ENCODE measurements at places on chromosomes 1 and 21.

GRCh38 chr1:58442114-58442513, 104.4 kb downstream of the OMA1 start:
- DNase-seq = no peak

- no peak for DNase-seq
Observed at GRCh38 chr1:92599184-92599583, 112.5 kb upstream of the GFI1 start.

- no peak for DNase-seq
Observed at GRCh38 chr1:183093786-183094298, 70.6 kb downstream of the LAMC1 start.

- no peak for DNase-seq
Observed at GRCh38 chr1:56092684-56093570, 486.4 kb downstream of the PLPP3 start.

DNA sequence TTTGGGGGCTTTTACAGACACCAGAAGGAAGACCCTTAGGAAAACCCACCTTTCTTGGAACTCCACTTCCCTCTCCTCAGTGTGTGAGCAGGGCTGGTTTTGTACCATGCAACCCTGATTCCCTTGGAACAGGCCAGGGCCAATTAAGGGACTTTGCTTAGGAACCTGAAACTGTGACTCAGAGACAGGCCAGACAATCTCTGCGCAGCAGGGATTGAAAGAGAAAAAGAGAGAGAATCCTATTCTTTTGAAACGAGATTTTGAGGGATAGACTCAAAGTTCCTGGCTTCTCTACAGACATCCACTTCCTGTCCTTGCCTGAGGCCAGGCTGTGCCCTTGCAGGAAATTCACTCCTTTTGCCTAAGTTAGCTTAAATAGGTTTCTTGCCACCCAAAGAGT, 23.1 kb upstream of the C1orf198 start:
- no peak for DNase-seq

GRCh38 chr1:192601567-192601966, 26.0 kb downstream of the RGS1 start:
- no peak for DNase-seq

DNA sequence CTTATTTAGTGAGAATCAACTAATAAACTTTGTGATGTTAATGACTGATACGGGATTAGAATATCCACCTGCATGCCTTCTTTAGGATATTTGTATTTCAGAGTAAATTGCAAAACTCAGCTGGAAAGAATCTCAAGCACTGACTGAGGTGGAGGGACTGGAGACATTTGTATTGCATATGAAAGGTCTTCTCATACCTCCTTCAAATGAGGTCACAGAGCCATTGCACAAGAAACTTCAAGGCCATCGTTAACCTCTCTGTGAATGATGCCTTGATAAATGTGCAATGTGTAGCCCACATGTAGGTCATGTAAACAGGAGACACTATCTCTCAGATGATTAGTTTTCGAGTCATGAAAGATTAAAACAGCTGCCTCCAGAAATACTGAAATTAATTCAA, 531.7 kb upstream of the PLXNA2 start:
- no peak for DNase-seq

DNA sequence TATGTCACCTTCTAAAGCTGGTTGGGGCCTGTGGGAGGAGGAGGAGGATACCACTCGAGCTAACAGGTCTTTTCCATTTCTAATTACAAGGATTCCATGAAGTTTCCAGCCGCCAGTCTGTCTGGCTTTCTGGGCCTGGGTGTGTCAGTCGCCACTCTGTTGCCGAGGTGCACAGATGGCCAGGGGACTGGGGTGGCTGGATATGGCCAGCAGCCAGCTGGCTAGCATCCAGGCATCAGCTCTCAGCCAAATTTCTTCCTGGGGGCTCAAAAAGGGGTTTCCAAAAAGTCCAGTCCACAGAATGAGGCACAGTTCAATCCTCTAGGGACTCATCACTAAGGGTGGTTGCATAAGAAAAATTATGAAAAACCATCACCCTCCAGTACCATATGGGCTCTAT, 32.4 kb downstream of the ITPKB start:
- DNase-seq = no peak

GRCh38 chr1:37258068-37258467, 216.3 kb upstream of the ZC3H12A start:
- DNase-seq = no peak

DNA sequence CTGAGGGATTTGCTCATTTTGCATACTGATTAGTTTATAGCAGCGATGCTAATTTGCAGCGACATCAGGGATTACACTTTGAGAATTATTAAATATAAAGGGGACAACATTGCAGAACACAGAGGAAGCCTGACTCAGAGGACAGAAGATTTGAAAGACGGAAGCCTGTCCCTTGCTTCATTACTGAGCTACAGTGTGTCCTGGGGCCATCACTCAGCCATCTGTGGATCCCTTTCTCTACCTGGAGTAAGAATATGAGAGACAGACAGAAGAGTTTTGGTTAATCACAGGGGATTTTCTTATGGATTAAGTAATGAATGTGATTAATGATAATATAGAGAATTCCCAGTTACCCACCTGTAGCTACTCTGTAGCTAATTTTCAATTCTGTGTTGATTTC, 134.7 kb downstream of the DISC1 start:
- no peak for DNase-seq

- no peak for DNase-seq
Observed at GRCh38 chr1:218459878-218460711, 115.0 kb downstream of the TGFB2 start.

- no peak for DNase-seq
Observed at GRCh38 chr1:7356079-7356478, 415.0 kb upstream of the VAMP3 start.

- no peak for DNase-seq
Observed at GRCh38 chr21:14366998-14367397, 15.9 kb downstream of the HSPA13 start.

GRCh38 chr1:101995984-101996745, 561 bp downstream of the OLFM3 start:
- DNase-seq = no peak

- DNase-seq = peak; percentile 43
Observed at GRCh38 chr1:44652445-44653106, 21.7 kb downstream of the TMEM53 start.

DNA sequence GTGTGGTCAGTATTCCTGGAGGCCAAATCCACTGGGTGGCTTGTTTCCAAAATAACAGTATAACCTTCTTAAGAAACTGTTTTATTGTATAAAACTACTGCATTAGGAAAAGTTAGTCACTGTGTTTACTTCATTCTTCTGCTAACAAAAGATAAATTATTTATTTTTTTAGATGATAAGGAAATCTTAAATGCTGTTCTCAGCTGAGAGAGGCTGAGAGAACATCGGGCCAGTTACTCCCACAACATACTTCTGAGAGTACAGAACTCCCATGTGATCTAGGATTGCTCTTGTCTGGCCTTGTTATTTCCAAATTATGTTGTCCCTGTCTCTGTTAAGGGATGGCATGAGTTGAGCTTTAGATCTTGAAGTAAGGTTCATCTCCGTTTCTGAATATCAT, 96.7 kb upstream of the CXADR start:
- DNase-seq = no peak

All from activated CD4-positive, CD25-positive, alpha-beta regulatory T cell (primary cell).